ENCODE measurements at places on chromosomes 1 and 21. TPM values are rescaled to one million over a fixed set of nuclear protein-coding genes. Genes with fewer than 3 reads are reported as not detected.

GRCh38 chr1:231853588-231854207 lies 227.1 kb downstream of the DISC1 start:
- DNase-seq: no peak

GRCh38 chr21:44647222-44647552 lies 973 bp downstream of the KRTAP10-11 start:
- no peak for DNase-seq

- no peak for DNase-seq
Observed at GRCh38 chr1:160093624-160094290, 4.7 kb downstream of the IGSF8 start.

GRCh38 chr1:23578997-23579363 lies 19.7 kb upstream of the ID3 start:
- DNase-seq: no peak

The CENPS gene
- total RNA-seq: 26.9 TPM

DNA sequence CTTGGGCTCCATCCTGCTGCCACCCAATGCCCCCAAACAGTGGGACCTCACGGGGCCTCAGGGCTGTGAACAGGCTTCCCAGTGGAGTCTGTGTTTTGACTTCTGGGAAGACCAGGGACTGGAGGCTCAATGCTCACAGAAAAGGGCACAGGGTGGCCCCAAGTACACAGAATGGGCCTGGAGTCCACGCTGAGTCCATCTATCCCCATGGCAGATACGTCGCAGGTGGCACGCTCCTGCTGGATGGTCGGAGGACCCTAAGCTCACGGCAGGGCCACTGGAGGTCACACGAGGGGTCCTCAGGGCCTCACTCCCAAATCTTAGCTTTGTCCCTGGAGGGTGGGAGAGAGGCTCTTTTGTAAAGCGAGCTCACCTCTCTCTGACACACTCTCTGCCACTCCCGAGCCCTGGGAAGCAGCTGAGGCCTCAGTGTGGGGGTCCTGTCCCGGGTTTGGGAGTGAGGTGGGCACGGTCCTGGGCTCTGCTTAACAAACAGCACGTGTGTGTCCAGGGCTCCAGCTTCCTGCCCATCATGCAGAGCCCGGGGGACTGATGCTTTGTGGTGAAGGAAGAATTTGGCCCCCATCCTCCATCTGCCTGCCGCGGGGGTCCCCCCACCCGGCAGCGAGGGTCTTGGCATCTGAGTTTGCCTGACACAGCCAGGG lies 27.2 kb upstream of the TTC34 start:
- no peak for DNase-seq

The TMEM79 gene
- total RNA-seq: 4.3 TPM
